ENCODE measurements at places on chromosomes 5 and 9. TPM values are rescaled to one million over a fixed set of nuclear protein-coding genes. Genes with fewer than 3 reads are reported as not detected.

DNA sequence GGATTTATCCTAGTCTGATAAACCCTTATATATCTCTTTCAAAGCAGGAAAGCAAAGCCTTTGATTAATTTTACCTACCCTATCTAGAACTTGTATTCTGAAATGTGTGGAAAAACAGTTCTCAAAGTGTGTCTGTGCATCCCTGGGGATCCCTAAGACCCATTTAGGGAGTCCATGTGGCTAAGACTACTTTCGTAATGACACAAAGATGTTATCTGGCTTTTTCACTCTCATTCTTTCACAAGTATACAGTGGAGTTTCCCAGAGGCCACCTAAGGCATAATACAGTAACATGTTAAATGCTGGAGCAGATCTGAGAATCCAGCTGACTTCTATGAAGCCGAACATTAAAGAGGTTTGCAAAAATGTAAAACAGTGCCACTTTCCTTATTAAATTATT lies 54.3 kb upstream of the TNFSF15 start:
- no peak for DNase-seq

DNA sequence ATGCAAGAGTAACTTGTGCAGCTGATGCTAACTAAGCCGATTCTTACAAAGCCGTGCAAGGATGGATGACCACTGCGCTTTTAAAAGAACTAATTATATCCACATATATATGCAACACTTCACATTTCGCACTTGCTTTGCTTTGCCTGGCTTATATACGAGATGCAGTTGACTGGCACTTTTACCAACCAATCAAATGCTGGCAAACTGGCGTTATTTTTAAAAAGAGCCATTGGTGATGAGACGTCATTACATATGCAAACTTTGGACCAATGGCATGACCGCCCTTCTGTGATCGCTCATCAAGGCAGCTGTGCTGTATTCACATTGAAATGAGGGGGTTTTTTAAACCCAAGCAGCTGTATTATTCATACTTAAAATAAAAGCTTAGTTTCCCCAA lies 1147.7 kb upstream of the WWC1 start:
- DNase-seq: no peak

Gene ADAMTSL1
- total RNA-seq: 0.97 TPM

DNA sequence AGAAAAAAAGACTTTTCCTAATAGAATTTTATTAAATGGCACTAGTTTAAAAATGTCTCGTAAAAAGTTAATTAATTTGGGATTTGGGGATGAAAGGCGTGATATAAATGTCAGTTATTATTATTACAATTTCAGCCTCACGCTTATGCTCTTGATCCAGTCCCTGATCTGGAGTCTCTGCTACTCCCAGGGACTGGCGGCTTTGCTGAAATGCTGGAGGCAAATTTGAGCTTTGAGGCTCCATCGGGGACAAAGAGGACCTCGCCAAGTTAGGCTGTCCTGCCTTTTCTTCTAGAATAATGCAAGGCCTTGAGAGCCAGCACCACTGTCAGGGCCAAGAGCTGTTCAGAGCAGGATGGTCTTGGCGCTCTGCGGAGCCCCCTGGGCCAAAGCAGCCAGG lies 69.7 kb downstream of the ZNF618 start:
- DNase-seq: no peak

GRCh38 chr5:177373806-177374205 lies 10.4 kb upstream of the SLC34A1 start:
- no peak for DNase-seq

Gene IFNB1
- total RNA-seq: not detected

- peak; percentile 41 for DNase-seq
These were observed 98.6 kb upstream of the TLE1 start for GRCh38 chr9:81787747-81788632.

- no peak for DNase-seq
These were observed 8.7 kb downstream of the TRIM36 start for GRCh38 chr5:115160975-115161475.

Gene SLC27A4
- total RNA-seq: 19.4 TPM

Gene PCDHGA7
- 7.0 TPM for total RNA-seq

DNA sequence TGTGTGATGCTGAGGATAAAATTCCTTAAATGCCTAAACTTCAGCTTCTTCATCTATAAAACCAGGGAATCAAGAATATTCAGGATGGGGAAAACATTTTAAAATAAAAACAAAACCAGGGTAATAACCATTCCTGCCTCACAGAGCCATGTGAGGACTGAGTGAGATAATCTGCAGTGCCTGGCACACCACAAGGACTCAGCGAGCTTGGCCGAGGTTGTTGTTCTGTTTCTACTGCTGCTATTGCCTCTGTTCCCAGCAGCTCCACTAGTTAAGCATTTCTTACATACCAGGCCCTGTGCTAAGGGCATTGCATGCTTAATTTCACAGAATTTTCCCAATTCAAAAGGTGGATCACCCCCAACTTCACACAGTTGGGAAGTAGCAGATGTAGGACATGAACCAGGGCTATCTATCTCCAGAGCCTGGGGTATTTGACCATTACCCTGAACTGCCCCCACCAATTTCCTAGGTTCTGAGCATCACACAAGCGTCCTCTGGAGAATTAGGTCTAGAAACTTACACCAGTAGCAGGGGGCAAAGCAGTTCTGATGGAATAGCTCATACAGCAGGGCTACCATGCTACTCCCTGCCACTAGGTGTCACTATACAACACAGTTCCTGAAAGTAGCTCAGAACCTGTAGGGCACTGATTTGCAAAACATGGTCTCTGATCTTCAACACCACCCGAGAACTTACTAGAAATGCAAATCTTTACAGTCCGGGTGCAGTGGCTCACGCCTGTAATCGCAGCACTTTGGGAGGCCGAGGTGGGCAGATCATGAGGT lies 74.3 kb downstream of the LRSAM1 start:
- no peak for DNase-seq

Gene TAF11L10
- not detected for total RNA-seq

Gene ZNF346
- total RNA-seq: 8.3 TPM

GRCh38 chr9:114880291-114880745 lies 50.1 kb downstream of the TNFSF8 start:
- DNase-seq: no peak

- DNase-seq: no peak
These were observed 191.9 kb upstream of the GAS1 start for GRCh38 chr9:87139099-87139730.

DNA sequence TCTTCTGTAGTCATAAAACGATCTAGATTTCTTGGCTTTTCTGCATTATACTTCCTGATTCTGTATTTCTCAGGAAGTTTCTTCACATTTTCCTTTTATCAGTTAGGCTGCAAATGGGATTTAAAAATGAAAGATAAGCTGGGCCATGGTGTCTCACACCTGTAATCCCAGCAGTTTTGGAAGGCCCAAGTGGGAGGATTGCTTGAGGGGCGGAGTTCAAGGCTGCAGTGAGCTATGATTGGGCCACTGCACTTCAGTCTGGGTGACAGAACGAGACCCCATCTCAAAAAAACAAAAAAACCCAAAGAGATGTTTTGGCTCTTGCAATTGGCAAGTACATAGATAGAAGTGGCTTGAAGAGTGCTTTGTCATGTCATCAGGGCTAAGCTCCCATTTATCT lies 26.2 kb upstream of the APC start:
- DNase-seq: no peak

- no peak for DNase-seq
These were observed 419.4 kb upstream of the IRX4 start for GRCh38 chr5:2302169-2302568.

GRCh38 chr5:178434851-178435250 lies 155.3 kb downstream of the COL23A1 start:
- peak; percentile 82 for DNase-seq

Gene PCDHGB2
- total RNA-seq: 8.7 TPM

DNA sequence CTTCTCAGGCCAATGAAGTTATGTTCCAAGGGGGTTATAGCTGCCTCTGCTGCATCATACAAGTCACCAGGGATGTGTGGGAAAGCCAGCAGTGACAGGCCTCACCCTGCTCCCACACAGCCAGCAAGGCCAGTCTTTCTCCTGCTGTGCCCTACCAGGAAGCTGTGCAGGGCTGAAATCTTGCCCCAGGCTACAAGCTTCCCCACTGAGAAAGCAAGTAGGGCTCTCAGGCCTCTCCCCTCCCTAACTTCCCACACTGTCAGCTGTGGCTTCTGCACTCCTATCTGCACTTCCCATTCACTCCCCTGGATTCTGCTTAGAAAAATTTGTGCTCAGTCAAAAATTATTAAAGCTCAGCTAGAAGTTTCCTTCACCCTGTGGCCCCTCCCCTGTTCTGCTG lies 611.2 kb upstream of the ZNF608 start:
- no peak for DNase-seq

GRCh38 chr9:28696960-28697359 lies 1123.7 kb upstream of the C9orf72 start:
- no peak for DNase-seq

DNA sequence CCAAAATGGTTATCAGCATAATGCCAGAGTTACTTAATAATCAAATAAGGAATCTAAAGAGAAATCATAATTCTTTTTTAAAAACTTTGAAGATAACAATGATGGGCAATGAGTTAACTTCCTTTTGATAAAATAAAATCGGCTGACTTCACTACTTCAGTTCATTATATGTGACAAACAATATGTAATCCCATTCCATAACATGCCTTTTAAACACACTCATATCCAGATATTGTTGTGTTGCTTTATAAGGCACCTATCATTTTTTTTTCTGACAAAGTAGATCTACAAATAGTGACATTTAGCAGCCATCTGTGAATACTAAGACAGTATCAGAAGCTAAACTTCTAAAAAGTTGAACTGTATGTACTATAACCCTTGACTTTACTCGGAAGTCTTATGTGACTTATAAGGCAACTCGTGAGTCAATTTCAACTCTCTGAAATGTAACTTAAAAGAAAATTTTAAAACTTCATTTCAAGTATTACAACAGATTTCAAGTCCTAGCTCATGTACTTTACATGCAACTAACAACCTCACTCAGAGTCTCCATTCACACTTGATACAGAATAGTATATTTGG lies 7.5 kb downstream of the ADAMTS6 start:
- DNase-seq: no peak

Gene SGCD
- 76.9 TPM for total RNA-seq

GRCh38 chr9:125484350-125485282 lies 222.4 kb downstream of the MAPKAP1 start:
- no peak for DNase-seq

Gene LTC4S
- 7.1 TPM for total RNA-seq

GRCh38 chr5:133828722-133829121 lies 139.7 kb downstream of the C5orf15 start:
- DNase-seq: no peak

Gene CSF1R
- total RNA-seq: 20.1 TPM

Gene PHF24
- total RNA-seq: 0.10 TPM

- no peak for DNase-seq
These were observed 106.3 kb upstream of the SPOCK1 start for GRCh38 chr5:137605411-137605810.

- peak; percentile 33 for DNase-seq
These were observed 20.2 kb upstream of the EGFL7 start for GRCh38 chr9:136642439-136642921.

DNA sequence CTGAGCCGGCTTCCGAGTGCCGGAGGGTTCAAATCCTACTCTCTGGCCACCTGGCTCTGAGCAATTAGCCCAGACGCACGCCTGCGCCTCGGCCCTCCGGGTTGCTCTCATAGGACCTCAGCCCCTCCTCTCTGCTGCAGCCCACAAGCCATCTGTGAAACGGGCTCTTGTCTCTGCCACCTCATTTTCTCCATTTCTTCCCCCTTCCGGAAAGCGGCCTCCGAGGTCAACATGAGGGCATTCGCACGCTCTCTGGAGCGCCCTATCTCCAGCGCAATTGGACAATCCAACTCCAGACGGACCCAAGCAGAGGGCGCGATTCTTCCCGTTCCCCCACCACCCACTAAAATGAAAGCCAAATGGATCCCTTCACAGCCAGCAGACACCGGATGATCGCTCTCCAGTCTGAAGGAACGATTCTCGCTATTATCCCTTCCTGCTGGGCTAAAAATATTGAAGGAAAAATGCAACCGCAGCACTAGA lies 41.5 kb downstream of the VAV2 start:
- peak; percentile 60 for DNase-seq

Gene SH3GL2
- 3.1 TPM for total RNA-seq

Gene ARAP3
- total RNA-seq: 13.2 TPM

Gene SMIM33
- not detected for total RNA-seq
